Diencephalon (tissue), 1 donor: ENCODE measurements at places on chromosomes 7 and 10. TPM values are rescaled to one million over a fixed set of nuclear protein-coding genes. Genes with fewer than 3 reads are reported as not detected.

WNT8B gene
- 0.69 TPM for total RNA-seq

NPFFR1 gene
- 5.1 TPM for total RNA-seq

SOSTDC1 gene
- total RNA-seq = 9.7 TPM

ADCYAP1R1 gene
- 70.4 TPM for total RNA-seq

C10orf62 gene
- total RNA-seq = 0.23 TPM

OR6V1 gene
- not detected for total RNA-seq

ANTXRL gene
- not detected for total RNA-seq
